ENCODE measurements at places on chromosomes 2 and 18.
A peak's percentile ranks its signal among the peaks of the same experiment; 100 is the strongest.

GRCh38 chr2:205715831-205716525 is 33.7 kb downstream of the NRP2 start:
- DNase-seq, result no peak

- no peak for DNase-seq
These were observed 22.2 kb upstream of the SOS1 start for GRCh38 chr2:39142904-39143605.

DNA sequence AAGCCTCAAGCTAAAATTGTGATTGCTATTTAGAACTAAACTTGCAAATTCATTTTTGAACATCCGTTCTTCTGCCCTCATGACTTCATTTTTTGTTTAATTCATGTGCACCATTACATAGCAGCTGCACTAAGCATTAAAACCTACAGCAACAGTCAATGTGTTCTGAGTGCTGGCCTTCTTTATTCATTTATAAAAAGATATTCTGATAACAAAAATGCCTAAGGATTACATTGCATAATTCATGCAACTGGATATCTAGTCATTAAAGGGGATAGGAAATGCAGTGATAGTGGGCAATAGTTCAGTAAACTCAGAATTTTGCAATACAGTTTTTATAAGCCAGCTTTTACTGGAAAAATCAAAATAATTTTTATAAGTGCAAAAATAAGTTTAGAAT is 294.4 kb upstream of the EPC2 start:
- DNase-seq, result peak; percentile 3

GRCh38 chr2:215136669-215137328 is 1.6 kb downstream of the ABCA12 start:
- DNase-seq, result peak; percentile 27

- DNase-seq, result peak; percentile 39
These were observed 651 bp upstream of the STAM2 start for GRCh38 chr2:152176113-152176714.

DNA sequence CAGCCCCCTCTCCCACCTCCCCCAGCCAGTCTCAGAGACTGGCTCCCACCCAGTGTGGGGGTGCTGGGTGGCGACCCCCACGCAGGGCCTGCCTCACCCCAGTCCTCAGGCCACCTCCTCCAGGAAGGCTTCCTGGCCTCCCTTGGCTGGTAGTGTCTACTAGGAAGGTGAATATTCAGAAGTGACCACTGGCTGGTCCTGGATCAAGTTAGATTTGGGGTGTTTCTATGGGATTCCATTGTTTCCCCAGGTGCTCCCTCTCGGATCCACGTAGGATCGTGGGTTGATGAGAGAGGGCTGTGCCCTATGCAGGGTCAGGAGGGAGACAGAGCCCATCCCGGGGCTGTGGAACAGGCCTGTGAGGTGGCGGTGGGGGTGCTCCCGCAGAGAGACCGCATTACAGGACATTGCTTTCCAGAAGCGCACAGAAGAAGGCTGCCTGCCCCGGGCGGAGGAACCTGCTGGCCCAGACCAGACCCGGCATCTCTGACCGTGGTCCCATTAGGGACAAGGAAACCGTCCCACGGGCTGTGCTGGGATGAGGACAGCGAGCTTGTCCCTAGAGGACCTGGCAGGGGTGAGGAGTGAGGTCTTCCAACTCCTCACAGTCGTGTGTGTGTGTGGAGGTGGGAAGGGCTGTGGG is 3.3 kb downstream of the PDCD1 start:
- no peak for DNase-seq
